ENCODE measurements at places on chromosomes 6 and 20.

- no peak for DNase-seq
These were observed 152.7 kb downstream of the RNGTT start for GRCh38 chr6:88810701-88811100.

DNA sequence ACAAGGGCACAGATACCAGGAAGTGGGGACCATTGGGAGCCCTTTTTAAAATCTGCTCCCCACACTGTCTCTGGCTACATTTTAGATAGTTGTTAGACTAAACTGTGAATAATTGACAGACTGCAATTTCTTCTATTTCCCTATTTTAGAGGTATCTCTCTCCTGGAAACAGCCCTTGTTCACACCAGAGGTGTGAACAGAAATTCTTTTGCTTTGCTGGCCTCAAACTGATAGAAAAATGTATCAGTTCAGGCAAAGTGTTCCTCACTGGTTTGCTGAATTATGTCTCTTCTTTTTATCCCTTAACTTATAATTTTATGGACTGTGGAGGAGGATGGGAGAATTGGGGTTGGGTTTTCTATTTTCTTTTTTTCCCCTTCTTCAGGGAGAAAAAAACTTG lies 513.2 kb upstream of the SULF2 start:
- no peak for DNase-seq

DNA sequence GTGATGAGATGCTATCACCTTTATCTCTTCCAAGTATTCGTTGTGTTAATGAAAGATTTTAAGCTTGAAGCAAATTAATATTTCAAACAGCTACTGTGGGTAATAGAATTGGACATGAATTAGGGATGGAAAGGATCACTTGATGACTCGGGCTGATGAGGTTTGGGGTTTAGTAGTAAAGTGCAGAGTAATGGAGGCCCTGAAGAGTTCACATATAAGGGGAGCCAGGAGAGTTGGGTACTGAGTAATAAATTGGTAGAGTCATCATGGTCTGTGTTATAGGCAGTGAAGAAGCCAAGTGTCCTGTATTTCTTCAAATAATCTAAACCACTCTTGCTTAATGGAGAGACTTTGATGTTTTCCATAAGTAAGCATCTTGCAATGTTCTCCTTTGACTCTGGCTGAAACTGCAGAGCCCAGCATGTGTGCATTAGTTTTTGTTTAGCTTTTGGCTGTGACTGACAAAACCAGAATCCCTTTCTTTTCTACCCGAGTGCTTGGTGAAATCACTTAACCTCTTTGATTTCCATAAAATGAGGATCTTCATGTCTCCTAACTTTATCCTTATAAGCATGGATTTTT lies 57.6 kb downstream of the L3MBTL3 start:
- no peak for DNase-seq

DNA sequence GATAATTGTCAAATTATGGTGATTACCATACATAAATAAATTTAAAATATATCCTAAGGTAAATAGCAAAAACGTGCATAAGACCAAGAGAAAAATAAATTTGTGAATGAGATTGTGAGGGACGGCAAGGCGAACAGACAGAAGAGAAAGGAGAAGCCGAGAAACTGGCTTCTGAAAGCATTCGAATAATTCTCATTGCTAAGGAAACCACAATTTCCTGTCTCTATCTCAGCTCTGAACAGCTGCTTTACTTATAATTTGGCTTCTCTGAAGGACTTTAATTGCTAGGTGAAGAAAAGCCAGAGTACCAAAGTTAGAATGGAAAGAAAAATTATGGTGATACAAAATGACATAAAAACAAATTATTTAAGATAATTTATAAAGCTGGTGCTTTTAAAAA lies 79.0 kb upstream of the RGS17 start:
- peak; percentile 57 for DNase-seq

DNA sequence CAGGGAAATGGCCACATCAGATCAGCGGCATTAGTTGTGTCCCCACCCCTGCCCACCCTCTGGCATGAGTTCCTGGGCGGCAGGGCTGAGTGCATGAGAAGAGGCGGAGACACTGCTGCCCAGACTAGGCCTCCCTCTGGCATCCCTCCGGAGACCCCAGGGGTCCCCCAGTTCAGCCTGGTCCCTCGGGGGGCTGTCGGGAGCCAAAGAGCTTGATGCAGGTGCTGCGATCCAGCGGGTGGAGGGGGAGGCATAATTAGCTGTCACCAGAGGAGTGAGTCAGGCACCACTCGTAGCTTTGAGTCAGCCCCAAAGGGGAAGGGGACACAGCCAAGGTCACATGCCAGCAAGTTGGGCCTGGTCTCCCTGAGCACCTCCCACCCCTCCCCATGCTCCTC lies 34.5 kb downstream of the DLGAP4 start:
- DNase-seq, result no peak

GRCh38 chr20:51420805-51421204 lies 121.7 kb downstream of the NFATC2 start:
- no peak for DNase-seq

GRCh38 chr20:34163307-34163706 lies 51.3 kb upstream of the EIF2S2 start:
- no peak for DNase-seq

GRCh38 chr6:107383705-107384104 lies 75.7 kb downstream of the PDSS2 start:
- no peak for DNase-seq

DNA sequence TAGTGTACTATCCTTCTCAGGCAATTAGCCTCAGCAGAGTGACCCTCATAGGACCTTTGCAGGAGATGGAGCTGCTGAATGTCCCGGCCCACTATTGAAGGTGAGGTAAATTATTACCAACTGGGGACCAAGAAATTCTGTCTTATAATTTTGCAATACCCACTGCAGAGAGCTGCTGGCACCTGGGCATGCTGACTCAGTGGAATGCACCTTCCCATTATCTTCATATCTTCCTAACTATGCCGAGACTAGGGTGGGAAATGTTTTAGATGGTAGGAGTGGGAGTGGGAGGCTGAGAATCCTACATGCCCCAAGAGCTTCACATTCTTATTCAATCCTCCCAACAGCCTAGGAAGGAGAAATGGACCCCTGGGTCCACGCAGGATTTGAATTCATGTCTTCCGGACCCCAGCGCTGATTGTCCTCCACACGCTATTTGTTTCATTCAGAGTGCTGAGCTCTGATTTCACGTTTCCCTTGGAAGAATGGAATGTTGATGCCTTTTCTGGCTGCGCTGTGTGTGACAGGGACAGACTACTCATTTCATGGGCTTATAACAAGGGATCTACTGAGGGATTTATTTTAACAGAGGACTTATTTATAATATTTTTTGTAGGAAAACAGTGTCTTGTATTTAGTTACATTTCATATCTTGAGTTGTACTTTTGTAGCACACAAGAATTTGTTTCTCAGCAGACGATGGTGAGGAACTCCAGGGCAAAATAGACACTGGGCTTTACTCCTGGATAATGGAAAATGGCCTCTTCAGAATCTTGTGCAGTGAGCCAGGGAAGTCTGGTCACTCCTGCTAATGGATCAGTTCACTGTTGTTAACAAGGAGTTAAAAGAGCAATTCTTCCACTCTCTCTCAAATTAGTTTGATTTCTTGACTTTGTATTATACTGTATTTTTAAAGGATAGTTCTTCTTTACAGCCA lies 66.4 kb downstream of the FYN start:
- no peak for DNase-seq

- peak; percentile 32 for DNase-seq
These were observed 40.7 kb downstream of the MAP3K5 start for GRCh38 chr6:136751522-136751956.

GRCh38 chr6:399785-400534 lies 8.4 kb downstream of the IRF4 start:
- DNase-seq, result no peak

GRCh38 chr6:157635388-157636244 lies 187.4 kb upstream of the SNX9 start:
- DNase-seq, result no peak

- DNase-seq, result no peak
These were observed 22.2 kb downstream of the TOX2 start for GRCh38 chr20:43936805-43937204.

DNA sequence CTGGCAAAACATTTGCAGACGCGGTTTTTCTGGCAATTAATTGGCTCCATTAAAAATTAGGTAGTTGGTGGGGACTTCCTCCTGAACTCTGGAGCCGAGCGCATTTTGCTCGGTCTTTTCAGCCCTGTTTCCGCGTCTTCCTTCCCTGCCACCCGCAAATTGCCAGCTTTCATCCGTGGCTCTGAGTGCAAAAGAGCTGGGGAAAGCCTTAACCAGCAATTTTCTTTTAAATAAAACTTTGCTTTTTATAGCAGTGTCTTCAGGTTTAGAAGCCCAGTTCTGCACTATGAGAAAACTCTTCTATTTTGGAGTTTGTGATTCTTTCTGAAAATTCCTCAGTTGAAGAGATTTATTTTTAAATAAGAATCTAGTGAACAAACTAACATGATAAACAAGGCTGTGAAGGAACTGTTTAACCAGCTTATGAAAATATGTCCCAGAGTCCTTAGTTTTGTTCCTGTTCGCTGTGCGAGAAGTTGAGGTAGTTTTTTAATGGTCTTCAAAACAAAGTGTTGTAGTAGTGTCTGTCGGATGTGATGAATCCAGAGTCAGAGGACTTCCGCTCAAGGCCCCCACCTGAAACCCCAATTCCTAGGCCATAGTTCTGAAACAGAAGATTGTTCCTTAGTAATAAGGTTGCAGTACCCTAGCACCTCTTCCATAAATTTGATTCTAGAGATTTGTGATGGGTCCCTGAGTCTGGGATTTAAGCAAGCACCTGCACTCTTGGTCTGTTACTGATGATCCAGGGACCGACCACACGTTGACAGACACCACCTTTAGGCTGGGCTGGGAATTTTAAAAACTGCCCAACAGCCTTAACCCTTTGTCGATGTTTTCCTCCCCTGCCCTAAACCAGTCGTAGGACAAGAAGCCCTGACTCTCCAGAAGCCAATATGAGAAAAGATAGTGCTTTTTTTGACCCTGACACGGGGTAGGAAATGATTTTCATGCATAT lies 950 bp downstream of the KCTD20 start:
- no peak for DNase-seq

- no peak for DNase-seq
These were observed 384.6 kb upstream of the CITED2 start for GRCh38 chr6:139759086-139759485.

DNA sequence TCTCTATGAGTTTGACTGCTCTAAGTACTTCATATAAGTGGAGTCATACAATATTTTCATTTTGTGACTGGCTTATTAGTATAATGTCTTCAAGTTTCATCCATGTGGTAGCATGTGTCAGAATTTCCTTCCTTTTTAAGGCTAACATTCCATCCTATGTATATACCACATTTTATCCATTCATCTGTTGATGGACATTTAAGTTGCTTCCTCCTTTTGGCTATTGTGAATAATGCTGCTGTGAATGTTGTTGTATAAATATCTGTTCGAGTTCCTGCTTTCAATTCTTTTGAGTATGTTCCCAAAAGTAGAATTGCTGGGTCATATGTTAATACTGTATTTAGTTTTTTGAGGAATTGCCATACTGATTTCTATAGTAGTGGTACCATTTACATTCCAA lies 79.5 kb downstream of the PTPRA start:
- DNase-seq, result no peak

DNA sequence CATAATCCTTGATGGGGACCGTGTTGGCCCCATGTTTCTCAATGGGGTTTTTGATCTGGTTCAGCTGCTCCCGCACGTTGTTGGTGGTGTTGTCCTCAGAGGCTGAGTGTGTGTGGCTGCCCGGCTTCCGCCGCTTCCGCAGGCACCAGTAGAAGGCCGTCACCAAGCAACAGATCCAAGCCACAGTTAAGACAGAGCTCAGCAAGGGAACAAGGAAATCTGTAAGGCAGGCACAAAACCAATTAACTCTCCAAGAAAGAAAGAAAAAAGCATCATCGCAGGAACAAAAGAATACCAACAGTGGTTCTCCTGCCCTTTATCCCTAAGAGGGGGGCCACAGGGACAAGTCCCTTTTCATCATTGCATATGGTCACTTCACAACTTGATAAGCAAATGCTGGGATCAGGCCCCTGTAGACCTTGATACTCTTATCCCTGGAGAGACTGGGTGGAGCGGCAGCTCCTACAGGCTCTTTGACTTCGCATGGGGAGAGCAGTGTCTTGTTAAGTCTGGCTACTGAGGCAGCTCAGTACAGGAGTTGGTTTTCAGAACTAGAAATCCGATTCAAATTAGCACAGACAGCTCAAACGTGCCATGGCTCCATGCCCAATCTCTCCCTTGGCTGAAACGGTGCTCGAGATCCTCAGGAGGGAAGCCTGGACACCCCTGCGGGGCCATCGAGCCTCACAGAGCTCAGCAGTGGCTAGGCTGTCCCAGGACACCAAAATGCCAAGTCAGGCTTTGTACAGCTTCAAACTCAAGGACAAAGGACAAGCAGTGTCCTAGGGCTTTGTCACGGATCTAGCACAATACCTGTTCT lies 33.9 kb downstream of the JAG1 start:
- no peak for DNase-seq
